ENCODE measurements at places on chromosomes 12 and 14.

DNA sequence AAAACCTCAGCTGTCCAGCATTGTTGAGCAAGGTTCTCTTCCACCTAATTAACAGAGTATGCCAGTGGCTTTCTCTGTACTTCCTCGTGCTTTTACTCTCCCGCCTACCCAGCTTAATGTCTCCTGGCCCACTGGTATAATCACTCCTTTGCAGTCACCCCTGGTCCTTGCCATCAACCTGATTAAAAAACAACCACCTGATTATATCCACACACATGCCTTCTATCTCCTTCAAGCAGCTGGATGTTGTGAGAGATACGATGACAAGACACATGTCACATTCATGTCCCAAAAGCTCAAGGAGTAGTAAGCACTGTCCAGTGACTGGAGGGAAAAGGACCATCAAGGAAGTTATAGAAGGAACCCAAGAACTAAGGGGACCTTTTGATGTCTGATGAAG, 241.3 kb upstream of the GRIP1 start:
- DNase-seq: no peak

DNA sequence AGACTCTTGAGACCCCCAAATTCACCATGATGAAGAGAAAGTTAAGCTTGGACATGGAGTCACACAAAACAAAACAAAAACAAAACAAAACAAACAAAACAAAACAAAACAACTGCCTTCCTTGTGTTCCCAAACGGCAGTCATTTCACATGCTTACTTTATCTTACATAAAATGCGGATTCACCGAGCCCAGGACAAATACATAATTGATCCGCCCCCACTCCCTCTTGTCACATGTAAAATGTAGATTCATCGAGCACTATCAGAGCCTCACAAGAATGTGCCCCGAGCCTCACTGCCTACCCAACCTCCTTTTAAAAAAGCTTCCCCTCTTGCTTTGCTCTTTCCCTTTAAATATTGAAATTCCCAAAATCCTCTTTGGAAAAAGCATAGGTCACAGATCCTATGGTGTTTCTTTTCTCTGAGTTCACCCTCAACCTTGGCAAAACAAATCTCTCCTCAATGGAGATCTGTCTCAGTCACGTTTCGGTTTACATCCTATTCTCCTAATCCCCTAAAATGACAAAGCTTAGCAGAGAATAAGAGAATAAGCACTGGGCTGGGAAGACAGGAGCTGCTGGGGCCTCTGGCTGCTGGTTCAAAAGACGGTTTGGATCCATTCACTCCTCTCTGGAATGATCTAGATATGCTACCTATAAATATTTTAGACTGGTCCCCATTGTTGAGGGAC, 83.7 kb downstream of the NINJ2 start:
- no peak for DNase-seq

- no peak for DNase-seq
Observed at GRCh38 chr14:100067971-100068959, 3.0 kb downstream of the EVL start.

GRCh38 chr12:125193376-125194152, 128.3 kb downstream of the AACS start:
- no peak for DNase-seq

DNA sequence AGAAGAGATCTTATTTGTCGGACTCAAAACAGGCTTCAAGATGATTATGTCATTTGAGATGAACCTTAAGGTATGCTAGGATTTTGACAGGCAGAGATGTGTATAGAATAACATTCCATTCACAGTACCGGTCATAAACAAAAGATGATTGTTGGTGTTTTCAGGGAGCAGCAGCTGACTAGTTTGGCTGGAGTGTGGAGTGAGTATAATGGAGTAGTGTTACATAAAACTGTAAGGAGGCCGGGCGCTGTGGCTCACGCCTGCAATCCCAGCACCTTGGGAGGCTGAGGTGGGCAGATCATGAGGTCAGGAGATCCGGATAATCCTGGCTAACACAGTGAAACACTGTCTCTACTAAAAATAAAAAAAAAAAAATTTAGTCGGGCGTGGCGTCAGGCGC, 23.9 kb downstream of the SERPINA10 start:
- no peak for DNase-seq

- DNase-seq: no peak
Observed at GRCh38 chr14:75757644-75758402, 96.8 kb downstream of the TTLL5 start.

DNA sequence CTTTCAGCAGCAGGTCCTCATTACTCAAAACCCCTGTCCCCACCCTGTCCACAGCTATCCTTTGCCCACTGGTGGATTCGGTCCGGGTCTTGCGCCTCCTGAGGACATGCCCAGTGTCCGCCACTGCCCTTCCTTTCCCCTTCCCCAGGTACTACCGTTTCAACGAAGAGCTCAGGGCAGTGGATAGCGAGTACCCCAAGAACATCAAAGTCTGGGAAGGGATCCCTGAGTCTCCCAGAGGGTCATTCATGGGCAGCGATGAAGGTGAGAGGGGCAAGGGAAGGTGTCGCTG, 8.7 kb downstream of the MMP14 start:
- no peak for DNase-seq

GRCh38 chr12:10891937-10892336, 7.9 kb upstream of the PRH1 start:
- no peak for DNase-seq

DNA sequence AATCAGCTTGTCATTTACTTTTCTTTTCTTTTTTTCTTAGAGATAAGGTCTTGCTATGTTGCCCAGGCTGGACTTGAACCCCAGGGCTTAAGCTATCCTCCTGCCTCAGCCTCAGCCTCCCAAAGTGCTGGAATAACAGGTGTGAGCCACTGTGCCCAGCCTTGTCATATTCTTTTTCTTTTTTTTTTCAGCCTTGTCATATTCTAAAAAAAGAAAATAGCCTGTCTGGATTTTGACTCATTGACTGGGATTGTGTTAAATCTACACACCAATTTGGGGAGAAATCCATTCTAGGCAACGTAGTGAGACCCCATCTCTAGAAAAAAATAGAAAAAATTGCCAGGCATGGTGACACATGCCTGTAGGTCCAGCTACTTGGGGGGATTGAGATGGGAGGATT, 24.1 kb downstream of the ATP5MC2 start:
- DNase-seq: no peak

GRCh38 chr14:58428118-58428683, 682 bp downstream of the KIAA0586 start:
- DNase-seq: peak; percentile 14

DNA sequence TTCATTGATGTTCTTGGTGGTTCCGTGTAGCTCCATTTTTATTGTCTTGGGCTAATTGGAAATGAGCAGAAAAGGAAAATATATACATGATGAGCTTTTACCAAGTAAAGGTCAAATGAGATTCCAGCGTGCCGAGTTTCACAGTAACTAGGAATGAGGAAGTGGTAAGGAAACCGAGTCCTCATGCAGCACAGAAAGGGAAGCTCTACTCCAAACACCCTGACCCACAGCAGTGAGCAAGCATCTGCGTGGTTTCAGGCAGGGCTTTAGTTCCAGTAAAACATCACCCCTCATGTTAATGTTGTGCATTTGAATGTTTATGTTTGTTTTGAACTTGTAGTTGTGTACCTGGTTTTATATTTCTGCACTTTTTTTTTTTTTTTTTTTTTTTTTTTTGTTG, 208.0 kb downstream of the SLC41A2 start:
- no peak for DNase-seq

DNA sequence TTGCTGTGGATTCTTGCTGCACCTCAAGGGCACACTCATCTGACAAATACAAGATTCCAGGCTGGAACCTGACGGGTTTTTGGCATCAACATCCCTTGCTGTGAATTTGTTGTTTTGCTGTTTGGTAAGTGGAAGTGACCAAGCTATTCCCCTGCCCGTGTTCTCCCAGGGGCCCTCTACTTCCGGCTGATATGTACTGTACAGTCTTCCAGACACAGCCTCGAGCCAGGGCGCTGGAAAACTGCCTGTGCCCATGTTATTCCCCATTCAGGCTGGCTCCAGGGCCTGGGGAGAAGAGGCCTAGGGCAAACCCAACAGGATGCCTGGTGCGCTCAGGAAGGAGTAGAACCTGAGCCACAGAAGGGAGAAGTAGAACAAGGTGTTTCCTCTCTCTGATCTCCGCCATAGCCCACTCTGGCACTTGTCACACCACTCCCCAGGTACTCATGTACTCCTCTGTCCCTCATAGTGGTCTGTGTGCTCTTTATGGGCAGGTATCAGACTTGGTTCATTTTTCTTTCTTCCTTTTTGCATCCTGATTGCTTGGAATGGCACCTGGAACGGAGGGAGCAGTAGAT, 67.8 kb upstream of the LTA4H start:
- no peak for DNase-seq

- DNase-seq: no peak
Observed at GRCh38 chr14:57408037-57408436, 17.7 kb downstream of the NAA30 start.

DNA sequence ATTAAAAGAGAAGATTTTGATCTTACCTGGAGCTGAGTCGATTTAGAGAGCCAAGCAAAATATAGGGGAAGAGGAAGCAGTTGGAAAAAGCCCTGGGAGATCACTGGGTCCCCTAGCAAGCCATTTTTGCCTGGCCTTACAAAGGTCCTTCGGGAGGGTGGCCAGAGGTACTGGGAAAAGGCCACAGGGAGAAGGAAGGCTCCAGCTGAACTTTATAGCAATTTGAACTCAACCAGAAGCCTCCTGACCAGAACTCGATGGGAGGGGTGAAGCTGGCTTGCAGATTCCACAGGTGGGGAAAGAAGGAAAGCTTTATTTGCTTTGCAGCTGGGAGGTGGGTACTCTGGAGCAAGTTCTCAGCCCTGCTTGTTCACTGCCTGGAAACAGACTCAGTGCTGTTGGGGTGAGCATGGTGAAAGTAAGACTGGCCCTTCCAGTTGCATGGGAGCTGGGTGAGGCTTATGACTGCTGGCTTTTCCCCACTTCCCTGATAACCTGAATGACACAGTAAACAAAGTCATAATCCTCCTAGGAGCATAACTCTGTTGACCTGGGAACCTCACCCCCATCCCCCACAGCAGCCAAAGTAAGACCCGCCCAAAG, 855.8 kb downstream of the FSCB start:
- DNase-seq: no peak

GRCh38 chr12:8687846-8688601, 9.8 kb upstream of the RIMKLB start:
- DNase-seq: peak; percentile 83

DNA sequence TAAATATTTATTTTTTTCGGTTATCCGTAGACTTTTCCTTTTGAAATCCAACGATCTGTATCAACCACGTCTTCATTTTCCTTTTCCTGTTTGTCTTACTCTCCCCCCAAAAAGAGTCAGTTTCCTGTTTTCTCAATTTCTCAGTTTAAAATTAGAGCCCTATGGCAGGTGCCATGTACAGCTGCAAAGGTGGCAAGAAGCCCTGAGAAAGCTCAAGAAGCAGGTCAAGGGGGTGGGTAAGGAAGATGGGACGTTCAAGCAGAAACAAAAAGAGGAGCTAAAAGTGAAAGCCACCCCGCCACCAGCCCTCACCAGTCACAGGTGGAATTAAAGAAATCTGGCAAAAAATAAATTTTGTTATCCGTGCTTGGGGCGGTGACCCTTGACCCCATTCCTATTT, 26.7 kb downstream of the SLC35E3 start:
- DNase-seq: no peak

DNA sequence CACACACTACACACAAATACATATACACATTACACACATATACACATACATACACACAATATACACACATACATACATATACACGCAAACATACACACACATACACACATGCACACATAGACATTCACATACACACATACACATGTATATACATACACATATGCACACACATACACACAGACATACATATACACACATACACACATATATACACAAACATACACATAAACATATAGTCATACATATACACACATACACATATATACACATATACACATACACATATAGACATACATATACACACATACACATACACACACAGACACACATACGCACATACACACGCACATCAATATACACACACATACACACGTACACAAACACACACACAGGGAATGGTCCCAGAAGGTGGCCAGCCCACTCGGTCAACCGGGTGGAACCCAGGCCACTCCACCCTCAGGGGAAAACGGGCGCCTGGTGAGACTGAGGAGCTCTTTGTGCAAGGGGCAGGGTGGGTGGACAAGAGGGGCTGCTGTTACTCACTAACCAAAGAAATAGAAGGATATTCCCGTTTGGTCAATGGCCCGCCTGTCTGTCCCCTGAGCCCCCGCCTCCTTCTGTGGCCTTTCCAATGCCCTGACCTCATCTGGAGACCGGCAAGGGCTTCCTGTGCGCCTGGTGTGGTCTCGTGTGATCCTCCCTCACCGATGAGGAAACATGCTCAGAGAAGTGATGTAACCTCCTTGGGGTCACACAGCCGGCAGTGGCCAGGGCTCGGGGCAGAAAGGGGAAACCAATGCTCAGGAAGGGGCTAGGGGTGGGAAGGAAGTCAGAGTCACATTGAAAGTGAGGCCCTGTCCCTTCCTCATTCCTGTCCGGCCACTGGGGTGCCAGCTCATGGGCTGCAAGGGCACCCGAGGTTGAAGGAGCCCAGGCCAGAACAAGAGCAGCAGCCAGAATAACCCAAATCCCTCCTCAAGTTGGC, 5.3 kb downstream of the TRPV4 start:
- DNase-seq: no peak

GRCh38 chr12:39553476-39553875, 66.1 kb downstream of the ABCD2 start:
- no peak for DNase-seq

DNA sequence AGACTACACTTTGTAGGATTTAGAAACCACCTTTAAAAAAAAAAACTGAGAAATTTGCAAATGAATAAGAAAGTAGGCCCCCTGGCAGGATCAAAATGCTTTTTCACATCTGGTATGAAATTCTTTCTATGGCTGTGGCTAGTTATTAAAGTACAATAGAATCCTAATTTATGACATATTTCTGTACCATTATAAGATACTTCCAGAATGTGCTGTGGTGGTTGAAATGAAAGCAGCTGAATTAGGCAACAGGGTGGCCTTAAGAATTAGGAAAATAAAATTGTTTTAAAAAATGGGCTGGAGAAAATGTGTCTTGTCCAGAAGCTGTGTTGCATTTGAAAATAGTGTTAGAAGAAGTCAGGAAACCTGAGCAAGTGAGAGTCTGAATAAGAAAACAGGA, 85.9 kb upstream of the PDE3A start:
- DNase-seq: no peak

All from right renal pelvis (tissue), 4 donors.